ENCODE measurements at places on chromosomes 4 and X.
A peak's percentile ranks its signal among the peaks of the same experiment; 100 is the strongest.

GRCh38 chr4:38612646-38613414 is 51.2 kb upstream of the KLF3 start:
- DNase-seq, result peak; percentile 74

DNA sequence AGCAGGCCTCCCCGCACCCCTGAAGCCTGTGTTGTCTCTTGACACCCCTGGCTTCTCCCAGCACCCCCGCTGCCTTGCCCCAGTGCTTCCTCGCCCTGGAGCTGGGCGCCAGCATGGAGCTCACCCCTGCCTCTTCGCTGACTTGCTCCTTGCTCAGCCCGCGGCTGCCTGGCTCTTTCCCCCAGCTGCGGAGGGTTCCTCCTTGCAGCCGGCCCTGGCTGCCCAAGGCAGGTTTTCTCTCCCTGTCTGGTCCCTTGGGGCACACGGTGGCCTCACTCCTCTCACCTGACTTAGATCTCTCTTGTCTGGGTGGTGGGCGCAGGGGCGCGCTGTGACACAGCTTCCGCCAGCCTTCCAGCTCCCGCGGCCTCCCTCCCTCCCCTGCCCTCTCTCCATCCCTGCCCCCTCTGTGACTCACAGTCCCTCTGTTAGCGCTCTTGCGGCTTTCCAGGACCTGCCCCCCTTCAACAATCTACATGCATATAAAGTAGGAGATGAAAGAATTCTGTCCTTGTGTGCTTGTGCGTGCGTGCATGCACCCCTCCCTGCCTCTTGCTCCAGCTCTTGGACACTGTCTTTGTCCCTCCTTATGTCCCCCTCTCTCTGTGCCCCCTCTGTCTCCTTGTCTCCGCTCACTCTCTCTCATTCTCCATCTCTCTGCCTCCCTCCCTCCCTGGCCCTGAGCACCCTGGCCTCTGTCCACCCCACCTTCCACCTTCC is 2.2 kb downstream of the PLXNB3 start:
- DNase-seq, result peak; percentile 24

DNA sequence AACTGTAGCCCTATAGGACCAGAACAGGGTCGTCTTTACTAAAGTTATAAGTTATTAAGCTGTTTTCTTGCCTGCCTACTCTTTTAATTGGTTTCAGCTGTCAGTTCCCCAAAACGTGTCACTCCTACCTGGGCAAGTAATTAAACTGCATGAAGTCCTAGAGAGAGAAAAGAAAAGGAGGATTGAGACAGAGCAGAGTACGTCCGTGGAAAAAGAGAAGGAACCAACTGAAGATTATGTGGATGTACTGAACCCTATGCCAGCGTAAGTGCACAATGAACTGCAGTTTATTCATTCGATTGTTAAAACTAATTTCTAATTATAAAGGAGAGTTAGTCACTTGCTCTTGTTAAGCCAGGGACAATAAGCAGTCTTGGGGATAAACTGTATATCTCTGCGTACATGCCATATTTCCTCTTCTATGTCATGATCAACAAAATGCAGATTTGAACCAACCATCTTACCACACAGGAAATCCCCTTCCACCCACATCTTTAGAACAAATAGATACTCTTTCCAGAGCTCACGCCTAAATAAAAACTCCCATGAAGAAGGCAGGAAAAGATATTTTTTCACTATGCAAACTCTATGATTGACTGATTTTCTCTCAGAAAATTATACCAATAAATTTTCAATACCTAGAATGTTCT is 22.8 kb downstream of the STAP1 start:
- DNase-seq, result no peak

GRCh38 chrX:51456246-51456645 is 40.1 kb downstream of the NUDT11 start:
- no peak for DNase-seq

DNA sequence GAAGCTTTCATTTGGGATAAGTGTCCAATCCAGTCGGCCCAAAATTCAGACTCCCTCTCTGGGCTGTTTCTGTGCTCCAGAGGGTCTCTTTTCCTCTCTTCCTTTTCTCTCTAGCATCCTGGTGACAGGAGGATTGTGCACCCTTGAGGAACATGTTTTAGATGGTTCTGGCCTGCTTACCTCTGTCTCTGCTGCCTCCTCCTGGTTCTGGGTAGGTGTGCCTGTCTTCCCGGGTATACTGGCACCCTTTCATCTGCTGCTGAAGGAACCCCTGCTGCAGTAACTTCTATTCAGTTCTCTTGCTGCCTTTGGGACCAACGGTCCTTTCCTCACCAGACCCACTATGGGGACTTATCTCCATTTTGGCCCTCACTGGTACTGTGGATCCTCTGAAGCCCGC is 53.2 kb downstream of the HMGB2 start:
- no peak for DNase-seq

GRCh38 chr4:5735463-5735862 is 24.5 kb downstream of the EVC start:
- no peak for DNase-seq

DNA sequence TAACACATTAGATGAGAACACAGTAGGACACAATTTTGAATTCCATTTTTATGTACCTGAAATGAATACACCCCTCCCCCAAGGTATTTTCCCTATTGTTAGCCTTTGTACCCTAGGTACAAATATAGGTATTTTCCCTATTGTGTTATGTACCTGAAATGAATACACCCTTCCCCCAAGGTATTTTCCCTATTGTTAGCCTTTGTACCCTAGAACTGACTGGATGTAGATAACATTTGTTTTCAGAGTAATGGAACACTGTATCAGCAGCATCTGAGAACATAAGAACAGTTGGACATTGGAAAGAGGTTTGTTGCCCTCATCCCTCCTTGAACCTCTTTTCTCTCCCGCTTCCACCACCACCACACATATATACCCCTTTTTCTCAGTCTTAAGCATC is 37.6 kb downstream of the YIPF6 start:
- DNase-seq, result peak; percentile 76

DNA sequence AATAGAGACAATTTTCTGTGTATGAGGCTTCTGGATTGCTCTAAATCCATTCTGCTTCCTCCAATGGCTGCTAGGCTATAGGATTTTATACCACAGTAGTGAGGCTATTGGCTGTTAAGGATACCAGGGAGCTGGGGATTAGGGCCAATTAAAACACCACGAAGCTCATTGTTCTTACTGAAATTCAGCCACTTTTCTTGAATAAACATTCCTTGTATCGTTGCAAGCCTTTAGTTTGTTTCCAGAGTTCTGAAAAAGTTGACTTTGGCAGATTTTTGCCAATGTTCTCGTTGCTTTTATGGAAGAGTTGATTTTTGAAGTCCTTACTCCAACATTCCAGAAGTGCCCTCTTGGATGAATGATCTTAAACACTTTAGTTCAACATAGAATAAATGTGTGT is 238.4 kb upstream of the TEX13A start:
- DNase-seq, result no peak

- DNase-seq, result no peak
Measured at GRCh38 chr4:110361921-110362320, 114.0 kb upstream of the ENPEP start.

DNA sequence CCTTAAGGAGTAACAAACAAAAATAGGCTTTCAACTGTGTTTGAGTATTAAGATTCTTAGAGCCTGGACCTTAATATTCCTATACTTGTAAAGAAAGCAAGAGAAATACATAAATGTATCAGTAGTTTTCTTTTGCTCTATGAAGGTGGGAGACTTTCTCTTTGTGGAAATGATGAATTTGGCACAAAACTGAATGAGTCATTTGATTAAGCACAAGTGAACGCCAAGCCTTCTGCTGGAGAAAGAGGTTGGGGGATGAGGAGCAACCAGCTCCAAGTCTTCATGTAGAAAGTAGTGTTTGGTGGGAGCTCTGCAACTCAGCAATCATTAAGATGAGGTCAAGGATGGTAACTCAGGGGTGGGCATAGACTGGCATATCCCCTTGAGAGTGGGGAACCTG is 49.6 kb downstream of the MEPE start:
- no peak for DNase-seq

DNA sequence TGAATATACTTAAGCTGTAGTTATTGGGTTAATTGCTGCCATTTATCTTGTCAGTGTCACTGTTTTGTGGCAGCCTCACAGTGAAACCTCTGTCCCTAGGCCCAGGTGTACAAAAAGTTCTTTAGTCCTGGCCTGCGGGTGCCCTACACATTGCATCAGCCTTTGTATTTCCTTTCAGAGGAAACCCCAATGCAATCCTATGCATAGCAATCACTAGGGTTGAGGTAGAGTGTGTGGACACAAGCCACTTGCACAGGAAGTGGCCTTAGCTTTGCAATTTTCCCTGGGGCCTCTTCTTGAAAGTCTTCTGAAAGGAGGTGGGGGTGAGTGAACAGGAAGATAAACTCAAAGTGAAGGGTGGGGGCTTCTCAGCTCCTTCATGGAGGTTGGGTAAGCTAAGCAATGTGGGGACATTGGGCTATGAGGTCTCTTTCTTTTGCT is 27.8 kb downstream of the VSIG4 start:
- DNase-seq, result peak; percentile 53

DNA sequence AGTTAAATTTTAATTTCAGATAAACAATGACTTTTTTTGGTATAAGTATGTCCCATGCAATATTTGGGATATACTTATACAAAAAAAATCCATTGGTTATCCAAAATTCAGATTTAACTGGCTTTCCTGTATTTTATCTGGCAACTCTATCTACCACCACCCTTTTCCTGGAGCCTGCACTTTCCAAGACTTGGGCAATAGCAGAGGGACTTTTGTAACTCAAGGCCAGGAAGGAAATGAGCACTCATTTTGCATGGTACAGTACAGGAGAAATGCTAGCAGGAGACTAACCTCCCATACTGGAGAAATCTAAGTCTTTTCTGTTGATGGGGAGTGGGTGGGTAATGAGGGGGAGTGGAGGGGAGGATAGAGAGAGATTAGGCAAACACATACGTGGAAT is 37.7 kb upstream of the PLAC1 start:
- DNase-seq, result no peak

GRCh38 chr4:103673983-103674382 is 45.8 kb downstream of the TACR3 start:
- no peak for DNase-seq

- no peak for DNase-seq
Measured at GRCh38 chr4:157014621-157015591, 43.3 kb upstream of the PDGFC start.

DNA sequence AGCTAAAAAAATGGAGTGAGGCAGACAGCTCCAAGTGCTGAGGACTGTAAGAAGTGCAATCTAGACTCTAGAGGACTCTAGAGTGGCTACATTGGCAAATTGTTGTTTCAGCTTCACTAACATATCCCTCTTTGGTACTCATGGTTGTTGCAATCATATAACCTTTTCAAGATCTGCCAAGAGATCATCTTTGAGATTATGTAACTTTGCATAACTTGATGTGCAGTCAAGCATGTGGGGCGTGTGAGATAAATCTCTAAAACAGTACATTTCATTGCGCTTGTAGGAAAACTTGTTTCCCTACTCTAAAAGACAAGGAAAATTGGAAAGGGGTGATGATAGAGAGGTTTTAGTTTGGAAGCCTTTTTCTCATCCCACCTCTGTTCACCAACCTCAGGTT is 11.2 kb upstream of the BRS3 start:
- no peak for DNase-seq

DNA sequence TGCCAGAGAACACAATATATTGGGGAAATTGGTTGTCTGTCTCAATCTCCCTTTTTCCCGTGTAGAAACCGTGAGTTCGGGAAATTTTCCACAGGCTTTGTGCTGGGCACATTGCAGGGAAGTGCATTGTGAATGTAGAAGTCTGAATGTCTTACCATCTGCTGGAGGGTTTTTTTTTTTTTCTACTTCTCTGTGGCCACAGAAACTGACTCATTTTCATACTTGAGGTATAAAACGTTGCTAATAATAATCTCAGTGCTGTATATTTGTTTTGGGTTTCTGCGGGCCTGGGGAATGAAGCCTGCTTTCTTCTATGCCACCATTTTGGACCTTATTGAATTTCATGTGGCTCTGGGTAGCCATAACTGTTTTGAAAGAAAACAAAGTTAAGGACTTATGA is 1001.2 kb downstream of the STIM2 start:
- no peak for DNase-seq

- no peak for DNase-seq
Measured at GRCh38 chr4:92101737-92102172, 202.0 kb upstream of the GRID2 start.

- DNase-seq, result no peak
Measured at GRCh38 chrX:6460893-6461490, 73.9 kb downstream of the VCX3A start.

- peak; percentile 52 for DNase-seq
Measured at GRCh38 chr4:146134761-146135445, 40.6 kb upstream of the LSM6 start.

GRCh38 chrX:41144873-41145272 is 59.6 kb downstream of the USP9X start:
- DNase-seq, result no peak

- no peak for DNase-seq
Measured at GRCh38 chrX:17944833-17945497, 83.9 kb upstream of the RAI2 start.

- peak; percentile 85 for DNase-seq
Measured at GRCh38 chr4:36244257-36245082, at the start of gene ARAP2. Gene ARAP2, minus strand, starts transcription at chr4:36244514. Its CDS starts 15,028 bp downstream, at chr4:36229486.

- no peak for DNase-seq
Measured at GRCh38 chrX:87616371-87616770, 98.8 kb downstream of the KLHL4 start.

DNA sequence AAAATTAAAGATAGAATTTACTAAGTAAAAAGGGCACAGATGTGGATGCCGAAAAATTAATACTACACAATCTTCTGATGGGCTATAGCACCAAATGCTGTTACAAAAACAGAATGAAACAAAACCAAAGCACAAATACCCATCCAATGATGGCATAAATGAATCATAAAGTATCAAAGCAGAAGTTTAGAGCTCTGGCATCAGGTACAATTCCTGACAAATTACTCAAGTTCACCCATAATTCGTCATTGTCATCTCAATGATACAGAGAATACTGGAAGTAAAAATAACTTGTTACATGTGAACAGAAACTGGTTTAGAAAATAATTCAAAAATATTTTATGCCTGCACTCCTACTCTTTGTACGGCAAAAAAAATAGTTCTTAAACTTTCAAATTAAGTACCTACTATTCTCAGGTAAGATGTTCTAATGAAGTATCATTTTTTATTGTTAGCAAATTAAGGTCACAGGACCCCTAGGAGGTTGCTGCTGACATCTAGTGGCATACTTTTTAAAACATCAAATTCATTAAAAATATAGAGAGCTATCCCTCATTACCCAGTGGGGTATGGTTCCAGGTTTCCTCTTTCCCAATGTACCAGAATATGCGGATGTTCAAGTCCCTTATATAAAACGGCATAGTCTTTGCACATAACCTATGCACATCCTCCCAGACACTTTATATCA is 126.1 kb downstream of the INPP4B start:
- DNase-seq, result peak; percentile 37

GRCh38 chr4:61079976-61080375 is 120.2 kb upstream of the ADGRL3 start:
- DNase-seq, result no peak

GRCh38 chr4:83906561-83906960 is 370.7 kb downstream of the GPAT3 start:
- no peak for DNase-seq

Data from small intestine (tissue), 16 donors.